ENCODE measurements at places on chromosomes 12 and 14.

DNA sequence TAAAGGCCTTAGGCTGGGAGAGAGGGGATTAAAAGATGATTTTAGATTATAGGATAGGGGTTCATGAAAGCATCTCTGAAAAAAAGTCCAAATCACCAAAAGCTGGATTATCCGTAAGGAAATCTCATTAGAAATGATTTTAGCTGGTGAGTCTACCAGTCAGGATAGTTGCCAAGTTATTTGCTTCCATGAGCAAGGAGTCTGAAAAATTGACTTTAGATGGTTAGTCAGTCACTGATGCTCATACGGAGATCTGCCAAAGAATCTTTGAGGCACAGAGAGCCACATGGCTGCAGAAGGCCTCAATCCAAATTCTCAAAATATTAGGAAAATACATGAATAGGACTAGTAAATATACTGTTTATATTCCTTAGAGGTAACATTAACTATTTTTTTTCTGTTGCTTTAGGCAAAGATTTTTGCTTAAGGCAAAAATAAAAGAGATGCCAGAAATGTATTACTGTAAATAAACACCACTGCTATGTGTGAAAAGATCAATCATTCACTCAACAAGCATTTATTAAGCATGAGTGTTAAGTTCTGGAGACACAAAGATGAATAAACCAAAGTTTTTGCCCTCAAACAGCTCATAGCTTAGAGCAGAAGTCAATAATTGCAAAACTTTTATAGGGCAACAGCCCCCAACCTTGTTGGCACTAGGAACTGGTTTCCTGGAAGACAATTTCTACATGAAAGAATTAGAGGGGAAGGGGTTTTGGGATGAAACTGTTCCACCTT, 105.2 kb downstream of the BBS10 start:
- no peak for DNase-seq

DNA sequence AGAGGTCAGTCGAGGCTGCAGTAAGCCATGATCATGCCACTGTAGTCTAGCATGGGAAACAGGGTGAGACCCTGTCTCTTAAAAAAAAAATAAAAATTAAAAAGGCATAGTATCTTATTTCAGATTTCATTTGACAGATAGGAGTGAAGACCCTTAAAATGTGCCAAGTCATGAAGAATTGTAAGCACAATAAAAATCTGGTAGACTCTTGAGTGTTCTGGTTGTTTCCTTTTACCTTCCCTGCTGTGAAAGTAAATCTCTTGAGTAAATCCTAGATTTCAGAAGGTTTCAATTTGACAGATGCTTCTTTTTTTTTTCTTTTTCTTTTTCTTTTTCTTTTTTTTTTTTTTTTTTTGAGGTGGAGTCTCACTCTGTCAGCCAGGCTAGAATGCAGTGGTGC, 109.0 kb downstream of the ESR2 start:
- DNase-seq = no peak

DNA sequence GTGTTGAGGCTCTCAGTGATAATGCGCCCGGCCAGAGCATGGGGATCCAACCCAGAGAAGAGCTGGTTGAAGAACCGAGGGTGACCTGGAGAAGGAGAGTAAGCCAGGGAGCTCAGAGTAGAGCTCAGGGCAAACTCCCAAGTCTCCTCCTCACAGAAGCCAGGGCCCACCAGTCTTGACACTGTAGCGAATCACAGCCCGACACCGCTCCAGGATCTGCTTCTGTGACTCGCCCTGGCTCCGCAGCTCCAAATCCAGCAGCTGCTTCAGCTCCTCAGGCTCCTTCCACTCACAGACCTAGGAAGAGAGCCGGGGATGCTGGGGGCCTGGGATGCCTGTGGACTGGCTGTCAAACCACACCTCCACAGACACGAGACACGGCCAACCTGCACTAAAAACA, 8.2 kb upstream of the ZNF740 start:
- no peak for DNase-seq

- DNase-seq = no peak
Observed at GRCh38 chr14:74500417-74501134, 7.0 kb downstream of the ISCA2 start.

GRCh38 chr14:67733616-67734015, 31.9 kb downstream of the RDH12 start:
- DNase-seq = no peak

DNA sequence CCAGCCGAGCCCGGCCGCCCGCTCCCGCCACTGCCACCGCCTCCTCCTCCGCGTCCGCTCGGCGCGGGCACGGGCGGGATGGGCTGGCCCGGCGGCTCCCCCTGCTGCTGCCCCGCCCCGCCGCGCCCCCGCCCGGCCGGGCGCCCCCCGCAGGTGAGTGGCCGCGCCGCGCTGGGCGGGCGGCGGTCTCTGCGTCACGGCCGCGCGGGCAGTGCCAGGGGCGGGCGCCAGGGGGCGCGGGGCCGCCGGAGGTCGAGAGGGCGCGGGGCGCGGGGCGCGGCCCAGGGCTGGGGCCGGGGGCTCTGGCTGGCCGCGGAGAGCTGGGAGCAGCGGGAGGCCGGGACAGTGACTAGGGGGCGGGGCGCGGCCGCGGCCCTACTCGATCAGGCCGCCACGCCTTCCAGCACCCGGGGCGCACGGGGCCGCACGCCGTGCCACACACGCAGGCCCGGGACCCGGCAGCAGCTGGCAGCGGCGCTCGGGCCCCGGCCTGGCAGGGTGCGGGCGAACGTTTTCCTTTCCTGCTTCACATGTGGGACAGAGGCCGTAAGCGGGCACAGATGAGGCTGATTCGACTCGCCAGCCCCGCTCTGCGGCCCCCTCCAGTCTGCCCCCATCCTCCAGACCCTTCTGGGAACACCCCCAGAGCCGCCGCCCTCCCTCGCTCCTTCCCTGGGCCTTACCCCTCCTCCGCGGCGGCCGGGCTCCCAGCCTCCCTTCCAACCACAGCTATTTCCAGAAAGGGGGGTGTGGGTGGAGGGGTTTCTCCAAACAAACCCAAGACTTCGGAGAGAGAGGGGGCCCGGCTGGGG, 2.4 kb upstream of the TNS2 start:
- peak; percentile 72 for DNase-seq

DNA sequence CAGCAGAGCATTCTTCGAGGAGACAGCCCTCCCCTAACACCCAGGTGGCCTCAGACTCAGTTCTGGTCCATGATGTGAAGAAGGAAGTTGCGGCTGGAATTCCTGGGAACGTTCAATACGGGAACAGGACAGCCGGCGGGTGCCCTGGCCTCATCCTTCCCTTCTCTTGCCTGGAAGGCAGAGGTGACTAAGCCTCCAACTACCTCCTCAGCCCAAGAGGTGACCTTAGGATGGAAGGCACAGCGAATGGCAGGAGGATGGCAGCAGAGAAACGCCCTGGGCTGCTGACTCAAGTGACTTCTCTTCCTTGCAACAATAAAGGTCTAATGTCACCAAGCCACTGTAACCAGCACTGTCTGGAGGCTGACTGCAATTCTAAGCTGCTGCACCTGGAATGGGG, 36.1 kb downstream of the DHX37 start:
- no peak for DNase-seq

DNA sequence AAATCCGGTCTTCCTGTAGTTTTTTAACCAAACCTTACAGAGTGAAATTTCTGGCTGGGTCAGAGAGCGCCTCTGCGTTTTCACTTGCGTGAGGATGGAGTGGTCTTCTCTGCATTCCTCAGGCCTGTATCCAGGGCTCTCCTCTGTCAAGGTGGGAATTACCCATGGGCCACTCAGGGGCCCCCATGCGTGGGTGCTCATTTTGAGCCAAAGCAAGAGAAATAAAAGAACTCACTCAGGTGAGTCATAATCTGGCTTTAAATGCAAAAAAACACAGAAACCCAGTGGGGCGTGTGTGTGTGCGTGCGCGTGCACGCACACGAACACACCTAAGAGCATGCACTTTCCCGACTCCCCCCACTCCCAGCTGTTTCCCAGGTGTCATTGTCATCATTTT, 104.0 kb upstream of the PWP1 start:
- no peak for DNase-seq

- peak; percentile 55 for DNase-seq
Observed at GRCh38 chr14:50064993-50065392, 51.4 kb downstream of the VCPKMT start.

DNA sequence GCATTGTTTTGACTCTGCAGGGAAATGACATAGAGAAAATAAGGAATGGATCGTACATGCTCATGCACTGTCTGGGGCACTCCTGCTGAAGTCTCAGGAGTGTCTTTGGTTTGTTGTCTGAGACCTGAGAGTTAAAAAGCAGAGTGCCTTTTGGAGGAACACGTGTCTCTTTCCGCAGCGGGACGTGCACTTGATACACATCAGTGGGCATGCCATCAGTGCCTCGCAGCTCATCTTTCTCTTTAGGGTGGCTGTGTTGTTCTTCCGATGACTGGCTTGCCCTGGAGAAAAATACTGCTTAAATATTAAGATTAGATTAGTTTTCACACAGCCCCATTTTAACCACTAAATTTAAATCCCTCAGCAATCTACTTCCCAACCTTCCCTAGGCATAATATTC, 835.9 kb downstream of the DIO2 start:
- no peak for DNase-seq

DNA sequence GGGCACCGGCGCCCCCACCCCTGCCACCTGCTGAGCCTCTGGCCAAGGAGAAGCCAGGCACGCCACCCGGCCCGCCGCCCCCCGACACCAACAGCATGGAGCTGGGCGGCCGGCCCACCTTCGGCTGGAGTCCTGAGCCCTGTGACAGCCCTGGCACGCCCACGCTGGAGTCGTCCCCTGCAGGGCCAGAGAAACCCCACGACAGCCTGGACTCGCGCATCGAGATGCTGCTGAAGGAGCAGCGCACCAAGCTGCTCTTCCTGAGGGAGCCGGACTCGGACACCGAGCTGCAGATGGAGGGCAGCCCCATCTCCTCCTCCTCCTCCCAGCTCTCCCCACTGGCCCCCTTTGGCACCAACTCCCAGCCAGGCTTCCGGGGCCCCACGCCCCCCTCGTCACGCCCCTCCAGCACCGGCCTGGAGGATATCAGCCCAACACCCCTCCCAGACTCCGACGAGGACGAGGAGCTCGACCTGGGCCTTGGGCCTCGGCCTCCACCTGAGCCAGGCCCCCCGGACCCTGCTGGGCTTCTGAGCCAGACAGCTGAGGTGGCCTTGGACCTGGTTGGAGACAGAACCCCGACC, 6.5 kb downstream of the SETD1B start:
- DNase-seq = no peak

DNA sequence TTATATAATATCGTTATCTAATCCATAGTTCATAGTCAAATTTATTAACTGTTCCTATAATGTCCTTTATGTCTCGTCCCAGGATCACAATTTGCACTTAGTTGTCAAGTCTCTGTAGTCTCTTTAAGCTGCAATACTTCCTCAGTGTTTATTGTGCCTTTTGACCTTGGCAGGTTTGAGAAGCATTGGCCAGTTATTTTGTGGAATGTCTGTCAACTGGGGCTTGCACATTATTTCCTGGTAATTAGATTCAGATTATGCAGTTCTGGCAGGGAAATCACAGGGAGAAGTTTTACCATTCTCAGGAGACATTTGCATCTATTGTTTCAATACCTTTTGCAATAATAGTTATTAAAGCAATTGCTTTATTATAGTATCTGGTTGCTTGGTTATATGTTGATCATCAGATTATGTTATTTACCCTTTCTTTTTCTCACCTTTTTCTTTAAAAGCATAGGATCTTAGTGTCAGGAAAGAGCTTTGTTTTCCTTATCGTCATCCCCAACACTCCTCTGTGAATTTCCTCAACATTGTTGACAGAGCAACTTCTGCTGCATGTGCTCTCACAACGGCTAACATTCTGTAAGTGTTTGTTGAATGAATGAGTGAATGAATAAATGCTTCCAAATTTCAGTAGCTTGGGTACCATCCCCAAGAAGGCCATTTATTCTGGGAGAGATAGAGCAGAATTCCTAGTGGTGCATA, 3.7 kb upstream of the ART4 start:
- DNase-seq = no peak

GRCh38 chr12:95700316-95700785, 90.2 kb downstream of the NTN4 start:
- DNase-seq = no peak

GRCh38 chr14:31339743-31340142, 80.6 kb downstream of the HEATR5A start:
- DNase-seq = no peak
